ENCODE measurements at places on chromosomes 1 and 21. TPM values are rescaled to one million over a fixed set of nuclear protein-coding genes. Genes with fewer than 3 reads are reported as not detected.

DNA sequence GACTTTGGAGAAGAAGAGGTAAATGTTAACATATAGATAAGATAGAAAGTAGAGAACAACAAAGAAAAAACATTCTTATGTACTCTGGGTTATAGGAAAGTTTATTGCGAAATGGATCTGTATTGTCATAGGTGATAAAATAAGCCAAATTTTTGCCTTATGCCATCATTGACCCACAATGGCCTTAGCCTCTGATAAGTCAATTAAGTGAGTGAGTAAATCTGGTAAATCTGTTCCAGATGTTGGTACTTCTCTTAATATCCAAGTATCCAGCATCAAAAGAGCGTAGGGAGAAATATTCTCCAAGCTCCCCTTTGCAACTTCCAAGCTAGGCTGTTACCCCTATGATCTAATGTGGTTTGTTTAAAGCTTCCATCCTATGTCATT lies 38.3 kb upstream of the CLCA4 start:
- no peak for DNase-seq

GRCh38 chr1:31607360-31607759 lies 10.1 kb upstream of the HCRTR1 start:
- DNase-seq = no peak

- DNase-seq = no peak
These were observed 12.9 kb downstream of the DPYD start for GRCh38 chr1:97907886-97908285.

DNA sequence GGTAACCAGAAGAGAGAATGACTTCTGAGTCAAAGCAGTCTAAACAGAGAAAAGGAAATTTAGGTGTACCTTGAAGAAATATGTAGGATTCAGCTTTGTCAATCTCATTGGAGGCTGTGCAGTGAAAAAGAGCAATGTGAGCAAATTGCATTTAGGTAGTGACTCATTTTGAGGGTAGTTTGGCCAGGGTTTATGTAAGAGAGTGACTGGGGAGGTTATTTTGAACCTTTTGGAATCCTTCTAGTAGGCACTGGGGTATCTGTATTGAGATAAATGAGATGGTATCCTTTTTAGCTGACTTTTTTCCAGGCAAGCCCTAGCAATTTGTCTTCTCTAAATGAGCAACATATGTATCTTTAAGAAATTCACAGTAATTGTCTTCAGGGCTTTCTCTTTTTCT lies 95.9 kb downstream of the DISP1 start:
- no peak for DNase-seq

- DNase-seq = no peak
These were observed 114.8 kb upstream of the USP24 start for GRCh38 chr1:55329808-55330432.

DNA sequence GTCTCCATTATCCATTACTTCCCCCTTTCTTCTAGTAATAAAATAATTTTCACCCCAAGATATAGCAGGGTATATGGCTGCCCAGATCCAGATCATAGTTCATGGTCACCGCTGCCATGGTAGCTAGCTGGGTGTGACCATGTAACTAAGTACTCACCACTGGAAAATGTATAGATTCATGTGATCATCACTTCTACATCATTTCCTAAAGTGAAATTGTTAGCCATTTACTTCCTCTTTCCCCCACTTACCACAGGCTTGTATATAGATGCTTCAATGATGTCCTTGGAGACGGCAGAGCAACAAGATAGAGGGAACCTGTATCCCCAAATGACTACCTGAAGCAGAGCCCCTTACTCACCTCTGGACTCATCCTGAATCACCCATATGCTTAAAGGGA lies 22.7 kb upstream of the EYA3 start:
- DNase-seq = no peak

GRCh38 chr1:116737855-116738321 lies 16.3 kb upstream of the CD2 start:
- DNase-seq = no peak

DNA sequence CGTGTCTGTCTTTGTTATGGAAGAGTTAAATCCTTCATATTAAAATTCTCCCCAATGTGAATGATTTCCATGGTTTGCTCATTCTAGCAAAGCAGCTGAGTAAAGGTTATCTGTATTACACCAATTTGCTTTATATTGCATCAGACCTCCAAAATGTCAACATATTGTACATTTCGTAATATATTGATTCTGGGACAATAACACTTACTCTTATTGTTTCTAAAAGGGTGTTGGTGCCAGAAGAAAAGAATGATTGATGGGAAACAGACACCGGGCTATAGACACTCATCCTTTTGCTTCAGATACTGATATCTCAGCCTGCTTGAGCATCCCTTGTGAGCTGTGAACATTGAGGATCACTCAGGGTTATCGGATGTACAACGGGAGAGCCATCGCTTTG lies 7.0 kb downstream of the NTNG1 start:
- DNase-seq = no peak

GRCh38 chr1:37473431-37474045 lies 842 bp upstream of the ZC3H12A start:
- DNase-seq = no peak

DNA sequence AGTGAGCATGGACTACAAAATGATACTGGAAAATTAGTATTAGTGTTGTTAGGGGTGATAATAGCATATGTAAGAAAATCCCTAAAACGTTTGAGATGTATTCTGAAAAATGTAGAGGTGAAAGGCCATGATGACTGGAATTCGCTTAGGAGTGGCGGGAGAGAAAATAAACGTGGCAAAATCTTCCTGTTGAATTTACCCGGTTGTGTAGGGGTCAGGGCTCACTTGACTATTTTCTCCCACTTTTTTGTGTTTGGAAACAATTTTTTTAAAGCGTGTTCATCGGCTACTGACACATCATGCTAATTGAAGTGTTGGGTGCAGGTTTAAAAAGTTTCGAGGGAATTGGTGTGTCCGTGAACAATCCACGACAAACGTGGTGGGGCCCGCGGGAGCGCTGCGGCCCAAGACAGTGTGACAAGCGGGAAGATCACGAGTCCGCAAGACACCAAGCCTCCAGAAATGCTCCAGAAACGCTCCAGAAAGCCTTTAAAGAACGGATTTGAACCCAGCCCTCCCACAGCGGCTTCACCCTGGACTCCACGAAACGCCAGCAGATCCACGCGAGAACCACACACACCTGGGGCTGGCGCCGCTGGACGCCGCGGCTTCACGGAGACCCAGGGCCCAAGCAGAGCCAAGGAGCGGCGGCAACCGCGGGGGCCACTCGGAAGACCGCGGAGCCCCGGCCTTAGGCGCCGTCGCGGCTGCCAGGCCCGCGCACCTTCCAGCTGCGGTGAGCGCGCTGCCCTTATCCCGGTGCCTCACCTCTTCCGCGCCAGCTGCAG lies 573 bp downstream of the PSMG1 start:
- no peak for DNase-seq

DNA sequence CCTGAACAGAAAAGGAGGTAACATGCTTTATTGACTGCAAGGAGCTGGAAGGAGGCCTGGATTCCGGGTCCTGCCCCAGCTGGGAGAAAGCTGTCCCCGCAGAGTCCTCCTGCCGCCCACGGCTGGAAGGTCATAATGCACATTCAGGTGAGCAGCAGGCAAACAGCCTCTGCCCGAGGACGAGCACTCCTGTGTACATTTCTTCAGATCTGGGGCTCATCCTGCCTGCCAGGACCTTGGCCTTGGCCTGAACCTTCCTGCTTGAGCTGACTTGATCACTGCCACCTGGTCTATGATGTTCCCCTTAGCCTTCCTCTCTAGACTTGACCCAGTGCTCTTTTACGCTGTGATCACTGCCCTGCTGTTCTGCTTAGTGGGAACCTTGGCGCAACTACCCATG lies 17.9 kb upstream of the ZNF436 start:
- no peak for DNase-seq

GRCh38 chr1:61132645-61133334 lies 50.4 kb downstream of the NFIA start:
- no peak for DNase-seq

DNA sequence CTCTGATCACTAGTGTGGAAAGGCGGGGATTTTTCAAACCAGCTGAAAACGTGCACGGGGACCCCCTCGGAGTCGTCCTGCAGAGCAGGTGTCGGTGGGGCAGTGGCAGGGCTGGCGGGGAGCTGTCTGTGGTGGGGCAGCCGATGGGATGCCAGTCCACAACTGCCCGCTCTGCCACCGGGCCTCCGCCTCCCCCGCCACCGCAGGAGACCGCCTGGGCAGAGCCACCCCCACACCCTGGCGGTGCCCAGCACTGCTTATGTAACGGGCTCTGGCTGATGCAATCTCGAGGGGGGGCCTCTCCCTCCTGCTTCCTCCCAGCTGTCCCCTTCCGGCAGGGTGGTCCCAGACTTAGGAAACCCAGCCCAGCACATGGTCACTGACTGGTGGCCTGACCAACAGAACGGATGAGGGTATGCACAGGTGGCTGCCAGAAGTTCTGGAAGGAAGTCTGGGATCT lies 9.3 kb downstream of the CHD5 start:
- no peak for DNase-seq

GRCh38 chr1:31221072-31221471 lies 18.6 kb downstream of the NKAIN1 start:
- DNase-seq = no peak

GRCh38 chr1:113978863-113979702 lies at the start of gene OLFML3:
Gene OLFML3 (plus strand): TSS chr1:113979474. CDS start chr1:113979517, 43 bp downstream.
- DNase-seq = peak; percentile 84

DNA sequence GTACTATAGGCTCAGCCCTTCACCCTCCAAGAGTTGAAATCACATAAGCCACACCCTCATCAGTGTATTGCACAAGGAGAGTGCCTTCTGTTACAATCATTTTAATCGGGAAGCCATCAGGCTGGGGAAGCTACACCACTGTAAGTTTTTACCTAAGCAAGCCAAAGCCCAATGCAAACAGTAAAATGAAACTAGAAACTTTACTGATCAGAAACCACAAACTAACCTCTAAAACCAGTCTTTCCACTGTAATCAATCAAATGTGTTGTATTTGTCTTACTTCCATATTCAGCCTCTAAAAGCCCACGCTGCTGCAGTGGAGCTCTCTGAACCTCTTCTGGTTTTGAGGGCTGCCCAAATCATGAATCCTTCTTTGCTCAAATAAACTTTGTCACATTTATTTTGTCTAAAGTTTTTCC lies 26.2 kb downstream of the CAPN8 start:
- DNase-seq = no peak

DNA sequence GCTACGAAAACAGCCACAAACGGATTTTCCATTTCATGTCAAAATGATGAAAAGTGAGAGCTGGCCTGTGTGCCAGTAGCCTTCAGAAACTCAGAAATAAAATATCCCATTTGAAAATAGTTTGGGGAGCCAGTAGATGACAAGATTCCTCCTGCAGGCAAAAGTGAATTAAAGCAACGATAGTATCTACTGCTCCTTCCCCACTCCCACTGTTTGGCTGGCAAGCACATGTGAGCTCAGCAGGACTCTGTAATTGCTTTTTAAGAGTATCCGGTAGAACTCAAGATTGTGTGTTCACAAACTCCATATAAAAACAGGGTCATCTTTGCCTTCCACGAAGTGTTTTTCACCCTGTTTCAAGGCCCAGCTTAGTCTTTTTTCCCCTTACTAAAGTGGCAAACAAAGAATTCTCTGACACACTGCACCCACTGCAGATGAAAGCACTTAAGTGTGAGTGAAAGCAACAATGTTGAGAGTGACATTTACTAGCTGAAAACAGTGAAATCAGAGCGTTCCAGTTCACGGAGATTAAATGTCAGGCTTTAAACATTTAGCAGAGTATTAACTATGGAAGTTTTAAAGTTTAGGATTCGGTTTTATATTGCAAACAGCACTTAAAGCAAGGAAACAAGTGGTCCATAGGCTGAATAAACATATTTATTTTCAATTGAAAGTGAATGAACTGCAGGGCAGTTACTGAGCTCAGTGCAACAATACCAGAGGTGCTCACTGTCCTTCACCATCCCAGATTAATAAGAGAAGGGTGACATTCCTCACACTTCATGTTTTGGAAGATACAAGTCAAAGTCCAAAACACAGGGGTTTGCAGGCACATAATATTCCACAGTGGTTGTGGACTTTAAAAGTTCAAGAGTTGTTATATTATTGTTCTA lies 70.0 kb downstream of the ALG14 start:
- peak; percentile 50 for DNase-seq

GRCh38 chr1:21939650-21940374 lies 2.7 kb upstream of the HSPG2 start:
- no peak for DNase-seq

DNA sequence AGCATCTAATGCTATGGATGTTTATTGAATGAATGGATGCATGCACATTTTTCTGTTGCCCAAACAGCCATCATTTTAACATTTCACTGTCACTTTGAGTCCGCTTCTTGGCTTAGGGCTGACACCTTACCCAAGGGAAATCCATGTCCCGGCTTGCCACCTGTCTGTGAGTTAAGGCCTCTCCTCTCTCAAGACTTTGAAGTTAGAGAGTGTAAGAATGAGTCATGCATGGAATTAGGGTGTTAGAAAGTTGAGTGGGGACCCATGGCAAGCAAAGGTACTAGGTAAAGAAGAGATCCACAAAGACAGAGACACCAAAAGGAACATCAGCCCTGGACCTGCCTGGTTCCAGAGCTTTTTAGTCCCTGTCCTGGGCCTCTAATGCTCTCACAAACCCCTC lies 35.1 kb downstream of the ATP1A1 start:
- DNase-seq = no peak

GRCh38 chr1:30733493-30733892 lies 10.1 kb upstream of the MATN1 start:
- no peak for DNase-seq

GRCh38 chr21:42941696-42942085 lies 16.3 kb upstream of the ERVH48-1 start:
- DNase-seq = no peak

DNA sequence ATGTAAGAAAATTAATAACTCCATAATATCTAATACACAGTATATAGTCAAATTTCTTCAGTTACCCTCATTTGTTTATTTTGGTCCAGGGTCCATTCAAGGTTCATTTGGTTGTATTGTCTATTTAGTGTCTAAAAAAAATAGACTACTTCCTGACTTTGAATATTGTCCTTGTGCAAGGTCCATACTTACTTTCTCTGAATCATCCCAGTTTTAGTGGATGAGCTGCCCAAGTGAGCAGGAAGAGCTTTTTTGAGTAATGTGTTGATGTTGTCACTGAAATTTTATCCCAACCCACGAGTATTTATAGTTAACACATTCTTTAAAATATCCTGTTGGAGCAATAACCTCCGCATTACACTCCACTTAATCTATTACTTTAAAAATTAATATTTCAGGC lies 45.6 kb upstream of the FASLG start:
- no peak for DNase-seq

- no peak for DNase-seq
These were observed 570.8 kb downstream of the LTN1 start for GRCh38 chr21:28421716-28422524.

The E2F2 gene
- 3.8 TPM for polyA plus RNA-seq

The SPRR1B gene
- polyA plus RNA-seq = not detected

The YOD1 gene
- 16.2 TPM for polyA plus RNA-seq

The WNT3A gene
- polyA plus RNA-seq = 0.14 TPM

The NEGR1 gene
- polyA plus RNA-seq = 2.9 TPM

The CELA2A gene
- polyA plus RNA-seq = not detected

The GJC2 gene
- 0.51 TPM for polyA plus RNA-seq

The ATP6V1G3 gene
- polyA plus RNA-seq = 6.7 TPM

The SPATA45 gene
- polyA plus RNA-seq = not detected

The SPRR3 gene
- not detected for polyA plus RNA-seq

The VWA1 gene
- polyA plus RNA-seq = 52.7 TPM

The ARHGAP29 gene
- 87.2 TPM for polyA plus RNA-seq

The RNPEP gene
- 66.7 TPM for polyA plus RNA-seq

The ATAD3C gene
- 2.0 TPM for polyA plus RNA-seq

The RHD gene
- polyA plus RNA-seq = 1.6 TPM

The ETNK2 gene
- polyA plus RNA-seq = 27.6 TPM

The LCE2B gene
- not detected for polyA plus RNA-seq

The BGLAP gene
- polyA plus RNA-seq = 1.1 TPM

Measured in right renal cortex interstitium (tissue), 3 donors.